ENCODE measurements at places on chromosomes 6 and 20.

DNA sequence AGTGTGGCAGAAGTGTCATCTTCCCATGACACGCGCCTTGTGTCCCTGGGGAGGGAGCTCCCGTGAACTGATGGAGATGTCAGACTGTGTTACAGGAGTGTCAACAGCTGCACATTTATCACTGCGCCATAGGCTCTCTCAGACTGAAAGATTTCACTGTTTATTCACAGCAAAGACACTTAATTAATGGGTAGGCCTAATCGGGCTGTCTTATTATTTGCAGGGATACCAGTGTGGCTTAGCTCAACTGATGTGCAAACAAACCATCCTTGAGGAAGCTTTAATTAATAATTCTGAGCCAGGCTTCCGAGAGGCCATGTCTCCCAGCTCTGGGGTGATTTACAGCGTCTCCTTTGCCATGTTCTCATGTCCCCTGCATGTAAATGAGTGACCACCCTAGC lies 771.0 kb downstream of the QKI start:
- DNase-seq = no peak

GRCh38 chr6:136579800-136580199 lies 29.6 kb upstream of the MAP7 start:
- no peak for DNase-seq

DNA sequence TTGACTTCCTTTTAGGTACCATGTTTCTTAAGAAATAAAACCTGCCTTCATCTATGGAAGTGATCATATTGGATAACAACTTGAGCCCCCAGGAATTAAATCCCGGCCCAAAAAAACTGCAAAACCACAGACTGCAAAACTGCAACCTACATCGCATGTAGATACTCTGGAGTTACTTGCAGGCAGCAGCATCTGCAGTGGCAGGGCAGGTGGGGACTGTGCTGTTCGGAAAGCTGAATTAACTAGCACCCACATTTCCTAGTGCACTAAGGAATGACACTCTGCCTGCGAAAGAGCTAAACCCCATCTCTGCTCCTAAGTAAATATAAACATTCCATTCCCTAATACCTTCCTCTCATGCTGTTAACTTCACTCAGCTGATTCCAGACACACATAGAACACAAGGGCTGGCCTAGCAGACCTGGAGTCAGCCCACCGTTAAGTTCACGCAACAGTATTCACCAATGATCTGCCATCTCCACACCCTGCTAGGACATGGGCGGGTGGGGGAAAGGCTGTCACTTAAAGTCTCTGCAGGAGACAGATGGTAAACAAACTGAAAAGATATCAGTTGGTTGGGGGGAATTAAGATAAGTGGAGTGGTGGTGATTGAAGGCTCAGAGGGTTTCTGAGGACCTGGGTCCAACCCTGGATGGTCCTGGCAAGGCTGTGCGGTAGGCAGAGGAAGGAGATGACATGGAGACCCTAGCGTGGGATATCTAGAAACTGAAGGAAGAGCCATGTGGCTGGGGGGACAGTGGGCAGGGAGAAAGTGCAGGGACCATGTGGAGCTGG lies 128.4 kb downstream of the SYCP2 start:
- DNase-seq = no peak

- DNase-seq = no peak
Measured at GRCh38 chr6:106206905-106207304, 118.7 kb downstream of the ATG5 start.

DNA sequence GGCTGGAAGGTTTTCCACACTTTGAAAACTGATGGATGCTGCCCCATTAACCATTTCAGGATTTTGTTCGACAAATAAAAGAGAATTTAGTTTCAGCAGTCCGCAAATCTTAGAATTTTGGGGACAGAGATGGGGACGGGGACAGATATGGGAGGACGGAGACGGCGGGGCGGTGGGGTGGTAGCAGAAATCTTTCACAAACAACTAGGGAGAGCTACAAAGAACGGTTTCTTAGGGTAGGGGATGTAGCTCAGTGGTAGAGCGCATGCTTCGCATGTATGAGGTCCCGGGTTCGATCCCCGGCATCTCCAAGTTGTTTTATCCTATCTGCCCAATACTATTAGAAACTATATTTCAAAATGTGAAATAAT lies 15.1 kb downstream of the HMGN4 start:
- peak; percentile 44 for DNase-seq

DNA sequence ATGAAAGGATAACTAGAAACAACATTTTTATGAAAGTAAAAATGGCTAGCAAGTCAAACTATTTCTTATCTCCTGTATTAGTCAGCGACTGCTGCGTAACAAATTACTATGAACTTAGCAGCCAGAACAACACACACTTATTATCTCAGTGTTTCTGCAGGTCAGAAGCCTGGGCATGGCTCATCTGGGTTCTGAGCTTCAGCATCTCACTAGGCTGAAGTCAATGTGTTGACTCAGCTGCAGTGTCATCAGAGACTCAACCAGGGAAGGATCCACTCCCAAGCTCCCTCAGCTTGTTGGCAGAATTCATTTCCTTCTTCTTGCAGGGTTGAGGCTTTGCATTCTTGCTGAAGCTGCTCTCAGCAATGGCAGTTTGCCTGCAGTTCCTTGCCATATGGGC lies 33.2 kb upstream of the IGF2R start:
- no peak for DNase-seq

DNA sequence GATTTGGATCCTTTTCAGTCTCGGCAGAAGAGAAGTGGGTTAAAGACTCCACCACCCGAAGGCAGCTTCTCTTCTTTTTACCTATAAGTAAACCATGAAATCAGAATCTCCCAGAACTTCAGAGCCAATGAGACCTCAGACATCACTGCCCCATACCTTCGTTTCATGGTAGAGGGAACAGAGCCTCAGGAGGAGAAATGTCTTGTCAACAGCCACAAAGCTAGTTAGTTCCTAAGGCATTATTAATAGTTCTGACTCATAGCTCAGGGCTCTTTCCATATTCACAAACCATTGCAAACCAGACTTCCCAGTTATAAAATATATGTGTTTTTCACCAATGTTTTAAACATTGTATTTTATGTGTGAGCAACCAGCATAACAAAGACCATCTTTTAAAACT lies 118.7 kb upstream of the RIPOR2 start:
- peak; percentile 28 for DNase-seq

DNA sequence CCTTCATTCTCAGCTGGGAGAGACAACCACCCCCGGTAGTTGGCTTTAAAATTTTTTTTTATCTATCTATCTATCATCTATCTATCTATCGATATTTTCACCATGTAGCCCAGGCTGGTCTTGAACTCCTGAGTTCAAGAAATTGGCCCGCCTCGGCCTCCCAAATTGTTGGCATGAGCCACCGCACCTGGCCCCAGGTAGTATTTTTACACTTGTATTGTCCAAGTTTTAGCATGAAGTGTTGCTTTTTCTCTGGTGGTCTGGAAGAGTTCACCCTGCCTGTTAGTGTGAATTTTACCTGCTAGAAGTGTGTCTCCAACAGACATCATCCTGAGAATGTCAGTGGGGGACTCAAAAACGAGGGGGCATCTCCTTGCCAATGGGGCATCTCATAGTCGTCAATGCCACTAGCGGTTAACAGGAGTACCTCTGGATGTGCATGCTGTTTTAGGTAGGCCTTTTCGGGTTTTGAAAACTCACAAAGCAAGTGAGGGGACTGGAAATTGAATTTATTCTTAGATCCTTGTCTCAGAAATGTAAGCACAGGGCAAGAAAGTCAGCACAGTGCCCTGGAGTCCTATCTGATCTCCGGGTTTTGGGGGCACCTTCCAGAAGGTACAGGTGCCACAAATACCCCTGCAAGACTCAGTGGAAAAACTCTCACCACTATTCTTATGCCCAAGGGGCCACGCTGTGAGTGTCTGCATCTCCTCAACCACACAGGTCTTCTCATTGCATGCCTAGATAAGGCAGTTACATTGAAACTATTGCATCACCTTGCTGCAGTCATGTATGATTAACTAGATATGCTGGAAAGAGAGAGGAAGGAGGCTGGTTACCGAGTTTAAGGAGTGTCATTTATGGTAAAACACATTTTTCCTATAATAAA lies 37.1 kb downstream of the TNFAIP3 start:
- no peak for DNase-seq

GRCh38 chr6:166855416-166855815 lies 100.9 kb downstream of the RNASET2 start:
- DNase-seq = no peak

- no peak for DNase-seq
Measured at GRCh38 chr6:160428069-160428430, 79.9 kb downstream of the SLC22A3 start.

All from astrocyte of the cerebellum (primary cell).